ENCODE measurements at places on chromosomes 6 and 20.

- DNase-seq, result no peak
These were observed 2.3 kb downstream of the RNF144B start for GRCh38 chr6:18389479-18389878.

DNA sequence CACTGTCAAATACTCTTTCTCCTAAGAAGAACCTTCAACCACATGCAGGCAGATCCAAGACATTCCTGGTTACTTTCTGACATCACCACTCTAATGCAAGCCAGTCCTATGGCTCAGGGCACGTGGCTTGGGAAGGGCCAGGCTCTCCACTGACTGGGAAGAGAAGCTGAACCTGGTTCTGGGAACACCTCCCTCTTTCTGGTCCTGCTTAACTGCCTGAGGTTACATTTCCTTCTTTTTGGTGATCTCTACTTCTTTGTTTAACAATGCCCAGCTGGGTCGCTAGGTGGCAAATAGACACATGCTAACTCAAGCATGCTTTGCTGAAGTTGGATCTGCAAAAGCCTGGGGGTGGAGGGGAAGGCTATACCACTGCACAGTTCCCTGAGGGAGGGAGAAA is 249.8 kb downstream of the GMDS start:
- DNase-seq, result no peak

DNA sequence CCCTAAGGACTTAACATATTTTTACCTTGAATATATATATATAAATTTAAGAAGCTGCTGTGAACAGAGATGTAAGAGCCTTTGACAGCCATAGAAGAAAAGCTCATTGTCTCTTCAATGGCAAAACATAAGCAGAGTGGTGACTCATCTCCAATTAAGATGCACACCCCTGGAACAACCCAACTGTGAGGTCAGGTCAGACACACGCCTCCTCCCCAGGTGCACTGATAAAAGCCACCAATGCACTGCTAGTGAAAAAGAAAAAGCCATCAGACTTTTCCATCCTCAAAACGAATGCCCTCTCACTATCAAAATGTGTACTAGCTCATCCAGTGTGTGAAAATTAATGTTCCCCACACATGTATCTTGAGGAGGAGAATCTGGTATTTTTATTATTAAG is 100.1 kb downstream of the SMLR1 start:
- no peak for DNase-seq

GRCh38 chr6:25454136-25454535 is 175.0 kb downstream of the CARMIL1 start:
- no peak for DNase-seq

DNA sequence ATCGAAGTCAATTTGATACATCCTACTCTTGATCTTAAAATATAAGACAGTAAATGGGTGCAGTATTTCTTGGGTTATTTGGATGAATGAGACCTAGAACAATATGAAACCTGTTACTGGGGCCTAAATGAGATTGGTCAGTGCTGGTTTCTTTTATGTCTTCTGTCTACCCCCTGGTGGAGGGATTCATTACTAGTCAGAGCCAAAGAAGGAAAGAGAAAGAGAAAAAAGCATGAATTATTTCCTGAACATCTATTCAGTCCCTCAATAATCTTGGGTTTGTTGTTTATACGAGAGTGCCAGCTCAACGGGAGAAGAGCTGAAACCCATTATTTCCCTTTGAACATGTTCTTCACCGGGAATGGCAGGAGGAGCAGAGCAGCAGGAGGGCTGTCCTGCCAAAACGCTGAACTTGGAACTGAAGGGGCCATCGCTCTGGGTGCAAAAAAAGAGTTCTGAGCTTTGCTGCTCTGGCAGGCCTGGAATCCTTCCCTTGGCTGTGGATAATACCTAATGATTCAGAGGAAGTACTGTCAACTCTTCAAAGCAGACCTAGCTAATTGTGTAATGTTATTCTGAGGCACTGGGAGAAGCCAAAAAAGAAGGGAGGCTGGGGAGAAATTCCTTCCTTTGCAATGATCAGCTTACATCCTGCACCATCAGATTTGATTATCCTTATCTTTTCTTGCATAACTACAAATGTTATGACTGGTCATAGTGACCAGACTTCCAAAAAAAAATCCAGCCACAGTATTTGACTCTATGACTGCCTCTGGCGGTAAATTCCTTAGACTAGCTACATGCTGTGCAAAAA is 72.0 kb downstream of the BLOC1S5 start:
- peak; percentile 41 for DNase-seq

- no peak for DNase-seq
These were observed 138.5 kb upstream of the AKAP12 start for GRCh38 chr6:151101161-151101815.

- DNase-seq, result no peak
These were observed 38.0 kb downstream of the C20orf203 start for GRCh38 chr20:32635764-32636163.

DNA sequence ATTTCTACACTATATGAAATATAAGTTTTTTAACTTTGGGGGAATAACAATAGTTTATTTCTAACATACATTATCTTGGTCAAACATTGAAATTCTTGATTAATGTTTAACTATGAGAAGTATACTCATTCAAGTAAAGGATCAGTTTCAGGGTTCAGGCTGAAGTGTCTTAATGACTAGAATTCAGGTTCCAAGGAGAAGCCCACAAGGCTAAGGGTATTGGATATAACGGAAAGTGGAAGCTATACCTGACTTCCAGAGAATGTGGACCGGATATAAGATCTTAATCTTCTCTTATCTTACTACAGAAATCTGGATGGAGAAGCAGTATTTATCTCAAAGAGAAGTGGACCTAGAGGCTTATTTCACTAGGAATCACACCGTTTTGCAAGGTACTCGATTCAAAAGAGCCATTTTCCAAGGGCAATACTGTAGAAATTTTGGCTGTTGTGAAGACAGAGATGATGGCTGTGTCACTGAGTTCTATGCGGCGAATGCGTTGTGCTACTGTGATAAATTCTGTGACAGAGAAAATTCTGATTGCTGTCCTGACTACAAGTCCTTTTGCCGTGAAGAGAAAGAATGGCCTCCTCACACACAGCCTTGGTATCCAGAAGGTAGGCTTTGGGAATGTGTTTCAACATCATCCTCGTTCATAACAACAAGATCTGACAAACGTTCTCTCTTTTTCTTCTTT is at the start of gene TINAG:
TSS of gene TINAG (plus strand) at position 153 of the 697 bp plus-strand sequence. CDS start at position 263, 110 bp downstream.
- DNase-seq, result no peak

- DNase-seq, result no peak
These were observed 58.0 kb upstream of the OLIG3 start for GRCh38 chr6:137552146-137552545.

DNA sequence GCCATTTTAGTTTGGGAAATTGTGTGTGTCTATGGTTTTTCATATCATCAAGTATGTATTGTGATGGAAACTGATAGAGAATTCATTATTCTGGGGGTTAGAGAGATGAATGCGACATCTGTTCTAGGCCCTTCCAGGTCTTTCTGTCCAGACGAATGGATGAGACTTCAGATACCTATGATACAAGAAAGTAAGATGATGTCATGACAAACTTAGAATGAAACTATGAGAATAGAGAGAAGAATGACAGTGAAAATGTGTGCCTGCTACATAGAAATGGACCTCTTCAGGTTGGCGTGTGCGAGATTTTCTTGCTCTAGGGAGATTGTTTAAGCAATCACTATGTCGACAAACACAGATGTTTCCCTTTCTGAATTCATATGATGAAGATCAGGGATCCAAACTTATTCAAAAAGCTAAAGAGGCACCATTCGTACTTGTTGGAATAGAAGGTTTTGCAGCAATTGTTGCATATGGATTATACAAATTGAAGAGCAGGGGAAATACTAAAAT is 76.1 kb downstream of the SCAND1 start:
- no peak for DNase-seq

DNA sequence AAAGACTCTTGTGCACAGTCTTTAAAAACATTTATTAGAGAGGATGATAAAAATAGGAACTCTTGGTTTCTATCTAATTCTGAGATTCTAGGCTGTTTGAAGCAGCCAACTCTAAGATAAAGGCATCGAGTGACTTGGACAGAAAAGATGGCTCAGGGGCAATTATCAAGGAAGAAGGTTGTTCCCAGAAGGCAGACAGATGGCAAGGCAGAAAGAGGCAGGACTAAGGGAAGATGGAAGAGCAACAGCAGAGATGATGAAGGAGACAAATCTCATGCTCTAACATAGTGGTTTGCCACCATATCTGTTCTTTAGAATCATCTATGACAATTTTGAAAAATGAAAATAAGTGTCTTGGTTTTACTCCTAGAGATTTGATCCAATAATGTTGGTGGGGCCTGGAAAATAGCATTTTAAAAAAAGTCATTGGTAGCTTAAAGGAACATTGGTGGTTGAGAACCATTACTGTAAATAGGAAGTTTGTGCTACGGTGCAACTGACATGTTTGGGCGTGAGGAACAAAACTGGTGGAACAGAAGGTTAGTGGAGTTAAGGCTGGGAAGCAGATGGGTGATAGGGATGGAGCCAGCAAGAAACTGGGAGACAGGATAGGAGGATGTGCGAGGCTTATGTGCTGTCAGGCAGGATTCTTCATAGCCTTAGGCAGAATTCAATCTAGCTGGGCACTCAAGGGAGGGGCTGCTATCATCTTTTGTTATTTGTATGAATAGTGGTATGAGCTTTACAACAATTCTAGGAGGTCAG is 751.1 kb downstream of the DHX35 start:
- DNase-seq, result no peak

DNA sequence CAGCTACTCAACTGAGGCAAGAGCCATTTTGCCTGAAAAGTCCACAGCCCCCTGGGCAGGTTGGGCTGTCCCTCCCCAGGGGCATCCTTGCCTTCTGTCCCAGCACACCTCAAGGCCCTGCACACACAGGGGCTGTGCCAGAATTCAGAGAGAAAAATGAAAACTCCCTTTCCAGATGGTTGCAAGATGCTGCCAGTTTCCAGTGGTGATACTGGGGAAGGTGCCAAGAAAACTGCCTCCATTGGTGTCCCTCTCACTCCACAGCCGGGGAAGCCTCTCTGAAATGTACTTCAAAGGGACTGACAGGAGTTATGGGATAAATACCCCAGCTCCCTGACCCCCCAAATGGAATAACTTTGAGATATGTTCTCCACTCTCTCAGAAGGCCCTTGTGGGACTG is 154.2 kb upstream of the MAFB start:
- DNase-seq, result no peak

- no peak for DNase-seq
These were observed 1.4 kb upstream of the MAN1A1 start for GRCh38 chr6:119350952-119351372.

DNA sequence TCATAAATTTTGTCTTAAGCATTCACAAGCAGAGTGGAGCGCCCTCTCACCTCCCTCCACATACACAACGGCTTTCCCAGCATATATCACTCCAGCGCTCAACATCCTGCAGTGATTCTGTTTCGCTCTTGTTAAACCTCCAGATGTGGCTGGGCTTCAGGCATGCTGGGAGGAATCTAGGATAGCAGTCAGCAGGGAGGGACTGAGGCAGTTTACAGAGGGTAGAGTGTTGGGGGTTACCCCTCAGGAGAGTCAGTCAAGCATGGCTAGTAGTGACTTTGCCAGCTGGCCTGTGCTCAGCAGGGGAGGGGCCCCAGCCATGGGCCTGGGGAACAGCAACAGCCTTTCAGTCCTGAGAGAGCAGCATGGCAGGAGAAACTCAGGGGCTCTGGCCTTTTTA is 161.4 kb upstream of the FLRT3 start:
- DNase-seq, result no peak

GRCh38 chr20:58228484-58229197 is at the start of gene ANKRD60:
Gene ANKRD60 (minus strand): TSS chr20:58228653. CDS start chr20:58228653, 0 bp downstream.
- no peak for DNase-seq

GRCh38 chr6:75691012-75691411 is 58.0 kb upstream of the MYO6 start:
- no peak for DNase-seq

DNA sequence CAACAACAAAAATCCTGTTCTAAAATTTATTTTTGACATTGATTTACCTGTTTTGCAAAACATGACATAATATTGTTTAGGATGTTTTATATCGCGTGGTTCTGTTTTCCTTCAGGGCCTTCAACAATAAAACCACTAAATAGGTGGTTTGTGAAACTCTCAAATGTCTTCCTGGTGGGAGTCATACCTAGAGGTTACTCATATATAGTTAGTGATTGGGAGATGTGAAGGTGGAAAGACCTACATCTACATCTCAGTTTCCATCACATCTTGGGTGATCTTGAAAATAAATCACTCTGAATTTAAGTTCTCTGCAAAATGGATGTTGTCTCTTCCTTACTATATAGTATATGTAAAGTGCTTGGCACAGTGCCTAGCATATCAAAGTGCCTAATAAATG is 22.9 kb downstream of the C6orf62 start:
- no peak for DNase-seq

DNA sequence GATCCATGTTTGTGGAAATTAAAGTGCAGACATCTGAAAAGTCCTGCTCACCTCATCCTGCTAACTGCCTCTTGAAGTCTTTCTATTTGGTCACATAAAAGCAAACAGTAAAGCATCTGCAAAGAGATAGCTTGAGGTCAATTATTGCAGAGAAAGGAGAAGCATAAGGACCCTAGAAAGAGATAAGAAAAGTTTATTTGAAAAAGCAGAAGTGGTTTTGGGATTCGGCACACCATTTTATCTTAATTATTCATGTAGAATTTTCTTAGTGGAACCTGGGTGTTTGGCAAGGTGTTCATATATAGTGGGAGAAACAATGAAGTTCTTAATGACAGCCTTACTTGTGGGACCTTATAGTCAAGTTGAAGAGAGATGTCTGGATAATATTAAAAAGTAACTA is 280.8 kb downstream of the CENPW start:
- no peak for DNase-seq

DNA sequence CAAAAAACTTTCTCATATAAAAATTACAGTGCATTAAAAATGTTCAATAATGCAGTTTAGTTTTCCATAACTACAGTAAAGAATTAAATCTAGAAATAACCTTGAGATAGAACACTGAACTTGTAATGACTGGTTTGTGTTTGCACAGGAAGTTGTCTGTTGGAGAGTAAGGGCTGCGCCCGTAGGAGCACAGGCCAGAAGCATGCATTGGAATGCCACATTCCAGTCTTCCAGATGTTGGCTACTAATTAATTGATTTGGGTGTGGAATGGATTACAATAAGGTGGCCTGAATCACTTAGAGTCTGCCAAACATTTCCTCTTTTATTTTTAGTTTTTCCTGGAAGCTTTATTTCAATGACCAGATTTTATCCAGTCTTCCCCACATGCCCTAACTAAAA is 582.6 kb upstream of the MMS22L start:
- DNase-seq, result no peak

DNA sequence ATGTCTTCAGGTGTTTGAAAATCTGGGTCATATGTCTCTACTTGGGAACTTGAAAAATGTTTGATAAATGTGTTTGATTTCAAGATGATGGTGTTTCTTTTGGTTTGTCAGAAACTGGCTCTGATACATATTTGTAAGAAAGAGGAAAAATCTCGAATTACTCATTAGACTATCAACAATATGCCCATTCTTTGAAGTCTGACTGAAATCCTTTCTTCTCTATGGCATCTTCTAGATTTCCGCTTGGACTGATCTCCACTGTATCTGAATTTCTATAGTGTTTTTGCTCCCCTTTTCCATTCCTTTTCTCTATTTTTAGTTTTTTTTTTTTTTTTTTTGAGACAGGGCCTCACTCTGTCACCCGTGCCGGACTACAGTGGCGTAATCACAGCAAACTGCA is 1096.5 kb downstream of the KIF16B start:
- no peak for DNase-seq
